ENCODE measurements at places on chromosomes 2 and 18.

DNA sequence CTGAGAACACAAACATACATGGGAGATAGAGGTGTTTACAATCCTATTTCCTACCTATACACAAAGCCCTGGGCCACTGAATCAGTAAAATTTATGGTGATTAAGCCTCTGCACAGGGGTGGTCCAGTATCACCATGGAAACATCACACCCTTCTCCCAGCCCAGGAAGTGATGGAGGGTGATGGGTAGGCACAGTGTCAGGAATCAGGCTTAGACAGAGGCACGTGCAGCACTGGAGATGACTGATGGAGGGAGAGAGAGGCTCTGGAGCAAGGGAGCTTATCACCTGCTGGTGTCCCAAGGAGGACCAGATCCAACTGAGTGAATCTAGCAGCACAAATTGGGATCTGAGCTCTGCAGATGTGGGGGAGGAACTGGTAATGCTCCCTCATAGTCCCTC lies 117.2 kb downstream of the RPIA start:
- no peak for DNase-seq

DNA sequence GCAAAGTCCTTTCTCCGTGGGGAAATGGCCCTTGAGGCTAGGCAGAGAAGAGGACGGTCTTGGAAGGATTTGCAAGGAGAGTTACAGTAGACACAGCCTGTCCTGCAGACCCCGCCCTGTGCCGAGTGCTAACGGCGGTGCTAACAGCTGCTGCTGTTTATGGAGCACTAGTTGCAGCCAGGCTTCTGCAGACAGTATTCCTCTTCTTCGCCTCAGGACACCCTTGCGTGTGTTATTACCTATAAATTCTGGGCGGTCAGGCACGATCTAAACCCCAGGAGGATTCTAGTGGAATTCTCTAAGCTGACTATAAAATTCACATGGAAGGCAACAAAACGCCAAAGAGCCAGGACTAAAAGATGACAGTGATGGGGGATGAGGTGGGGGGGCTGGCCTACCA lies 139.8 kb downstream of the GLI2 start:
- no peak for DNase-seq

DNA sequence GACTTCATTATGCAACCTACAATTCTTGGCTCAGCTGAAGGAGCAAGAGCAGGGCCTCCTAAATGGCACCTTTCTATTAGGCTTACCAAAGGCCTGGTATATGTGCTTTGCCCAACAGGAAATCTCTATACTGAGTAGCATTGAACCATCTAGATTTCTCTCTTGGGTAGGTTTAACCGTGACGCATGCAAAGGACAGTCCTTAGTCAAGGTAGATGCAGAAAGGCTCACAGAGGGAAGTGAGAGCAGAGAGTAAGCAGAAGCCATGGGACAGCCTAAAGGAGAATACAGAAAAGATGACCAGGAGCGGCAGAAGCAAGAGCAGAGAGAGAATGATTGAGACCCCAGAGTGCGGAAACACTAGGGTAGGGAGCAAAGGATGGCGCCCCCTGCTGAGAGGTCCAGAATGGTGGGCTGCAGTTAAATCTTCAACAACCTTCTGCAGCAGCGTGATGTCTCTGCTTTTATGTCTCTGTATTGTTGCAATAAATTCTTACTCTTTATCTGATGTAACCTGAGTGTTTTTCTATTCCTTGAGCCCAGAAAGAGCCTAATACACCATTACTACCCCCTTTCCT lies 4.7 kb upstream of the OSBPL1A start:
- DNase-seq: no peak

- no peak for DNase-seq
Observed at GRCh38 chr2:48092846-48093803, 186.8 kb upstream of the FBXO11 start.

DNA sequence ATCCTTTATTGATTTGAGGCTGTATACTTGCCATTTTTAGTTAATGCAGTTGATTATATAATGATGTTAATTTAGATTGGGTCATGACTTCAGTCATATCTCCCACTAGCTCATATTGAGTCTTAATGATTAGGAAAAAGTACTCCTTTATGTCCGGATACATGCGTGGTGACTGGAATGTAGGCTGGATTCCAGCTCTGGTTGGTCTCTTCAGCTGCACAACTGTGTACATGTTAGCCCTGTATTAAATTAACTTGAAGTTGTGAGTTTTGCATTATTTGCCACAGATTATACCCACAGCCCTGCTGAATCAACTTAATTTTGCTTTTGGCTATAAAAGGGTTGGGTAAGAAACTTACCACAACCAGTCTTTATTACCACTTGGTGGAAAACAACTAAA lies 22.5 kb downstream of the MOB4 start:
- DNase-seq: no peak

DNA sequence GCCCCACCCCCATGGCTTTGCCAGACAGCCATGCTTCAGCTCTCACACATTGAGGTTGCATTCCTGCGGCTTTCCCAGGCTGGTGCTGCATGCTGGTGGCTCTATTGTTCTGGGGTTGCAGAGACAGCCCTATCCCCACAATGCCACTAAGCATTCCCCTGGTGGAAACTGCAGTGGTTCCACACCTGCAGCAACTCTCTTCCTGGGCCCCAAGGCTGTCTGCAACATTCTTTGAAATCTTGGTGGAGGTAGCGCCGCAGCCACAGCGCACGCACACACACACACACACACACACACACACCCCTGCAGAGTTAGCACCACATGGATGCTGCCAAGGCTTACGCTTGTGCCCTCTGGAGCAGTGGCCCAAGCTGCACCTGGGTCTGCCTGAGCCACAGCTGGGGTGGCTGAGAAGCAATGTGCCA lies 21.4 kb downstream of the SFXN5 start:
- DNase-seq: no peak

GRCh38 chr2:135162786-135163185 lies 110.7 kb downstream of the RAB3GAP1 start:
- no peak for DNase-seq

- no peak for DNase-seq
Observed at GRCh38 chr2:182824767-182825158, 41.7 kb downstream of the FRZB start.

DNA sequence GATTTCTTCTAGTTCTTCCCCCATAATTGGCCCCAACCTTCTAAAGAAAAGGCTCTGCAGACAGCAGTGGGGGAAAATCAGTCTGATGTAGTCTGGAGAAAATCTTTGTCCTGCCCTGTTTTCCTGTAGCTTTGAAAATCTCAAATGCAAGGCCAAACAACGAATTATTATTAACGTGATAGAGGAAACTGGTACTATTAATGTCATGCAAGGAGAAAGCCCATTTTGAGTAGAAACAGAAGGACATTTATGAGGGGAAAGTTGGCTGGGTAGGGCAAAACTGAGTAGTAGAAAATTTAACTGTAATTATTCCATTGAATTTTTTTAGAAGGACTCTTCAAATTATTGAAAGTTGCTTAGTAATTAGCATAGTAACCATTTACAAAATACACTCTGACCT lies 98.8 kb downstream of the FMNL2 start:
- no peak for DNase-seq

DNA sequence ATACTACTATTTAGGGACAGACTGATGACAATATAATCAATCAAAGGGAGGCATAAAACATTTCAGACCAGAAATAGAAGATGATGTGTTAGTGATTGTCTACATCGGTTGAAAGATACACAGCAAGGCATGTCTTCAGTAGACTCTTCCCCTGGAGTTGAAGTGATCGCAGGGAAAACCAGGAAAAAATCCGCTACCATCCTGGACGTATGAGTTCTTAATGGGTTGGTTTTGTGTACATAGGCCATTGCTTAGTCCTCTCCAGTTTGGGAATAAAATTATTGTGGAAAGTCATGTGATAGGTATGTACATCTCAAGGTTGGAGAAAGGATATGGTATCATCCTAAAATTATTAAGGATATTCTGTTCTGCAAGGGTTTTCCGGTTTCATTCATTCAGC lies 4.3 kb downstream of the APCDD1 start:
- no peak for DNase-seq

DNA sequence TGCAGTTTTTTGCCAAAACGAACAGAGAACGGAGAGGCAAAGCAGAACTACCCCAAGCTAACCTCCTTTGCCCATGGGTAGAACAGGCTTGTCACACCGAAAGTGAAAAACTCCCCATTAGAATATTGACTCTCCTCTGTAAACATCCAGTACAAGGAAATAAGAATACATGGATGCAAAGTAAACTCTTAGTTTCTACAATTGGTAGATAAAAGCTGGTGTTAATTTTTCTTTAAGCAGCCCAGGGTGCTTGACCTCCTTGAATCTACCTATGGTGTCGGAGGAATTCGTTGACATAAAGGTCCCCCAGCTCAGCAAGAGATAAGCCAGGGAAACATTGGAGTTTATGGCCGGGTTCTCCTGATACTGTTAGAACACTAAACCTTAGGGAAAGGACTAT lies 48.4 kb upstream of the DSG1 start:
- DNase-seq: no peak

- DNase-seq: no peak
Observed at GRCh38 chr2:111119822-111120252, 877 bp upstream of the BCL2L11 start.

- DNase-seq: no peak
Observed at GRCh38 chr2:120722568-120723421, 12.9 kb upstream of the GLI2 start.

DNA sequence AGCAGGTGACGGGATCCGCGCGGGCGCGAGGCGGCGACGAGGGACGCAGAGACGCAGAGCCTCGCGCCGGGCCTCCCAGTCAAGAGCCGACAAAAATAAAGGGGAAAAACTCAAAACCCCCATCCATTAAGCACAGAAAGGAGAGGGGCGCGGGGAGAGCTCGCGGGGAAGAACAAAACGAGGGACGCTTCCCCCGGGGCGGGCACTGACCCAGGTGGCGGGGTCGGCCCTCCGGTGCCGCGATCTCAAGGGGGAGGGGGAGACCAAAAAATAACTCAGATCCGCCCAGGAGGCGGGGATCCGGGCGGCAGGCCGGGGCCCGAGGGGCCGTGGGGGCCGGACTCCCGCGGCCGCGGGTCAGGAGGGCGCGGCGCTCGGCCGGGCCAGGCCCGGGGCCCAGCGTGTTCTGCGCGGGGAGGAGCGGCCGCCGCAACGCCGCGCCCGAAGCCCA lies 597 bp downstream of the RNF103 start:
- DNase-seq: no peak

DNA sequence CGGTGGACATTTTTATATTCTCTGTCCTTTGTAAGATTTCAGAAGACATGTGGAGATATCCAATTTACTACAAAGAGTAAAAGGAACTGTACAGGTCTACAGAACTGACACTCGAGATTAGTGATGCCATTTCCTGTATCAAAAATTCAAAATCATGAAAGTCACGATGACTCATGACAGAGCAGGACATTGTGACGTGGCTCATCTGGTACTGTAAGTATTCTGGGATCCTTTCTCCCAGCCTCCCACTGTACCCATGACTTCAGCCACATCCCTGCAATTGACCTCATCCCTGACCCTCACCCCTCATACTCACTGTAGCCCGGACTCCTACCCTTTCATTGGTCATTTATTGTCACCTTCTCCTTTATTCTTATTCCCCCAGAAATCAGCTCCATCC lies 736.5 kb downstream of the EPHA4 start:
- no peak for DNase-seq

- no peak for DNase-seq
Observed at GRCh38 chr2:240789051-240789453, 31.0 kb downstream of the KIF1A start.

DNA sequence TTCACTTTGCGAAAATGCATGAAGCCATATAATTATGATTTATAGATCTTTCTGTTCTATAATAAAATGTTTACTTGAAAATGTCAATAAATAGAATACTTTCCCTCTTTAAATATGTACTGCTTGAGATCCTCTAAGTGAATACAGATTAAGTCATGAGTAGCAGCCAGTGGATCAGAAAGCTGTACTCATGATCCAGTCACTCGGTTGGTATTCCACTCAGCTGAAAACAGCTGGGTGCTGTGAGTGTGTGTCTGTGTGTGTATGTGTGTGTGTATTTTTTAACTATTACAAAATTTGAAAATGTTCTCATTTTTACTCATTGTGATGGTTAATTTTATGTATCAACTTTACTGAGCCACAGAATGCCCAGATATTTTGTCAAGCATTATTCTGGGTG lies 141.6 kb upstream of the CYP26B1 start:
- no peak for DNase-seq

DNA sequence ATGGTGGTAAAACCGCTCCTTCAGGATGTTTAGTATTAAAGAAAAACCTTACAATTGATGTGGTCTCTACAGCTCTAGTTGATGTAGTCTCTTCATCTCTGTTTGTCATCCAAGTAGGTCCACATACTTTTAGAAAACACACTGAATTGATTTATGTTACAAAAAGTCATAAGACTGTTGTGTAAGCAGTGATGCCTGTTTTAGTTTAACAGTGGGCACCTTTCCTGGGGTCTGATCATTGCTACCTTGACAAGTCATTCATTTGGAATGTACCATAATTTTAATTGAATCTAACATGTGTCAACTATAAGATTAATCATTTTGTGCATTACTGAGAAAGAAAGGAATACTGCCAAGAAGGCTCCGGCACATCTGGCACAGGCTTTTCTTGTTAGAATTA lies 34.3 kb downstream of the GIGYF2 start:
- no peak for DNase-seq

- no peak for DNase-seq
Observed at GRCh38 chr2:210004881-210005280, 2.4 kb downstream of the RPE start.

GRCh38 chr2:12070153-12070552 lies 323.7 kb downstream of the LPIN1 start:
- DNase-seq: no peak

- no peak for DNase-seq
Observed at GRCh38 chr2:111938392-111938791, 40.0 kb downstream of the MERTK start.

GRCh38 chr2:27717070-27717795 lies 53.5 kb downstream of the SLC4A1AP start:
- no peak for DNase-seq

GRCh38 chr18:50844960-50845359 lies 25.1 kb upstream of the MRO start:
- no peak for DNase-seq

DNA sequence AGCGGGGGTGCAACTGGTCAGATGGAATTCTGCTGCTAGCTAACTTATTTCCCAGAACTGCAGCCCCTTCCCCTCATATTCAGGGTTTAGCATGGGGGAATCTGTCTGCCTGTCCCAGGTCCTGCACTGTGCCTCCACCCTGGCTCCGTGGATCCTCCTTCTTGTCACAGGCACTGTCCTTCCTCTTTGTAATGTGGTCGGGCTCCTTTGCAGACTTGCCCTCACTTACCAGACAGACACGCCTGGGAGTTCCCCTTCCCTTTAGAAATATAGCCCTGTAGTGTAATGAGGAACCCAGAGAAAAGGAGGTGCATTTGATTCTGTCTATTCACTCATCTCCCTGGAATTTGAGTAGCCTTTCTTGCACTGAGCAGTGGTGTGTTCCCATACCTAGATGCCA lies 108.7 kb downstream of the TRIM43 start:
- peak; percentile 9 for DNase-seq

DNA sequence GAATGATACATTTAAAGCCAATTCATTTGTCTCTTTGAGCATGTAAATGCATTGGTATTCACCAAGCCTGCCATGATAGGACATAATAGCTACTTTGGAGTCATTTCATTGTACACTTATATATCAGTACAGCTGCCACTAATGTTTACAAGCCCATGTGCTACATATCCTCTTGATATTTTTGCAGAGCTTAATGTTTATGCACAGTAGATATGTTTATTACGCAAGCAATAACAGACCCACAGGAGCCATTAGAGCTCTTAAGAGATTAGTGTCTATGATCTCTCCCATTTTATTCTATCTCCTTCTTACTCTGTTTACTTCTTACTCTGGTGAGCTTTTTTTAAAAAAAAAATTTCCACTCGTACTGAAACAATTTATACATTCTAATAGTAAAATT lies 1132.1 kb upstream of the ZEB2 start:
- DNase-seq: no peak

GRCh38 chr18:50829644-50830043 lies 9.8 kb upstream of the MRO start:
- no peak for DNase-seq

Data from SIG-M5 (cell line).